GM03348 (cell line): ENCODE measurements at places on chromosomes 16 and 17.

DNA sequence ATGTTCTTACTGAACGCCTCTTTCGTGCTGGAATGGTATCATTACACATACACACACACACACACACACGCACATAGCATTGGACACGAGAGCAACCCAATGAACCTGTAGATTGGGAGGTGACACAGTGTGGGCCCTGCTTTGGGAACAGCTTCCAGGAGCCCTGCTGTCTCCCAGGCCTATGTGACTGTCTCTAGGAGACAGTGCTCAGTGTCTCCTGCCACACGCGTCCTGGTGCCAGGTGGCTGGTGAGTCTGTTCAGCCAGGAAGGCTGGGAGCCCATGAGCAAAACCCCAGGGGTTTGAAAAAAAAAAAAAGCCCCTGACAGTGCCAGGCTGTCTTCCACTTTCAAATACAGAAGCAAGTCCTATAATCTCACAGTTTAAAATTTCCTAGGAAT is 2.4 kb upstream of the SPOP start:
- no peak for DNase-seq

DNA sequence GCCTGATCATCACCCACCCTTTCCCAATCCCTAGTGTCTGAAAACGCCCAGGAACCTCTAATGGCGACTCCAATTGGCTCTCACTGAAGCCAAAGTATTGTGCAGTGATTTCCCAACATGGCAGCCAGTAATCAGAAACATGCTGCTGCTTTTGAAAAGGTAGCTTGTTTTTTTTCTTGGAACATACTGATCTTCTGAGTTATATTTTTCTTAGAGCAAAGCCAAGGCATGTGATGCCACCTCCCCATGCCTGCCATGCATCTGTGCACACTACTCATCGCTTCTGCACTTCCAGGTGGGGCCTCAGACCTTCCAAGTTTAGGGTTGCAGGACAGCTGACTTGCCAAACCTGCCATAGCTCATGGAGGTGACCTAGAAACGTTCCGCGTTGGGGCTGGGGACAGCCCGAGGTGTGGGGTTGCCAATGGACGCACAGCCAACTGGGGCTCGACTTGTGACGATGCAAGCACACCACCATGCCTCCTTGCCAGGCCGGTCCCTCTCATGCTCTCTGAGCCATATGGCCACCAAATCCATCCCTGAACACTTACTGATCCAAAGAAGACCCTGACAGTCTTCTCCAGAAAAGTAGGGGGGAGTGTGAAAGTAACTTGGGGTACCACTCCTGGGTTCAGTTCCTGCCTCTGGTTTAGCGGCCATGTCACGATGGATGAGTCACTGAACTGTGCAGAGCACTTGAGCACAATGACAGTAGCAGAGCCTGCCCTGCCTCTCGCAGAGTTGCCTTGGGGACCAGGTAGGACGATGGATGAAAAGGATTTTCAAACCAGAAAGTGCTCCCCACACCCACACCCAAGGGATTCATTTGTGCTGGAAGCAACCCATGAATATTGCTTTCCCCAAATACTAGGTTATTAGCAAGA is 155.7 kb downstream of the CCDC182 start:
- DNase-seq: no peak

- peak; percentile 93 for DNase-seq
Observed at GRCh38 chr16:89860747-89861304, 12.6 kb upstream of the TCF25 start.

- peak; percentile 44 for DNase-seq
Observed at GRCh38 chr17:66724581-66725341, 110.2 kb upstream of the CACNG5 start.

- DNase-seq: no peak
Observed at GRCh38 chr17:50946223-50946890, 80.2 kb upstream of the TOB1 start.

- DNase-seq: peak; percentile 73
Observed at GRCh38 chr16:66996324-66996982, 8.1 kb downstream of the CES4A start.

GRCh38 chr16:30187971-30188561 is 4.7 kb downstream of the CORO1A start:
- no peak for DNase-seq

GRCh38 chr16:67857547-67858233 is 10.2 kb upstream of the CENPT start:
- DNase-seq: peak; percentile 94

DNA sequence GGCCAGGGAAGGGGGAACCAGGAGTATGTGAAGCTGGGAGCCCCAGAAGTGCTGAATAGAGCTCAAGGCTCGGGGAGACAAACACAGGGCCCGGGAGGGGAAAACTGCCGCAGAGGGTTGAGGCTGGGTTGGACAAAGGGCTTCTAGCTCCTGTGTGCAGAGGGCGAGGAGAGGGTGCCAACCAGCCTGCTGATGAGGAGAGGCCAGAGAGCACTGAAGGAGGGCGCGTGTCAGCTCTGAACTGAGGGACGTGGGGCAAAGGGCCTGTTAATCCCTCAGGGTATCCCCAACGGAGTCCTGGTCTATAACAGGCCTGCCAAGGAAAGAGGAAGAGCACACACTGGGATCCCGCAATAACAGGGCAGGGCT is 151.3 kb downstream of the C16orf78 start:
- DNase-seq: no peak

GRCh38 chr16:21647562-21648164 is 4.7 kb downstream of the IGSF6 start:
- DNase-seq: no peak

- DNase-seq: peak; percentile 51
Observed at GRCh38 chr17:12667299-12667958, 1.7 kb downstream of the MYOCD start.

DNA sequence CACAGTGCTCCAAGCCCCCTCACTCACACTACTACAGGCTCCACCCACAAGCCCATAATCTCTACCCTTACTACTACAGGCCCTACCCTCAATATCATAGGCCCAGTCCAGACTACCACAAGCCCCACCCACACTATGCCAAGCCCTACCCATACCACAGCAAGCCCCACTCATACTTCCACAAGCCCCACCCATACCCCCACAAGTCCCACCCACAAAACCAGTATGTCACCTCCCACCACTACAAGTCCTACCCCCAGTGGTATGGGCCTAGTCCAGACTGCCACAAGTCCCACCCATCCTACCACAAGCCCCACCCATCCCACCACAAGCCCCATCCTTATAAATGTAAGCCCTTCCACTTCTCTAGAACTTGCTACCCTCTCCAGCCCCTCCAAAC is 13.8 kb downstream of the RIPOR1 start:
- peak; percentile 87 for DNase-seq

GRCh38 chr16:19843371-19843770 is 41.3 kb downstream of the GPRC5B start:
- no peak for DNase-seq

- DNase-seq: peak; percentile 53
Observed at GRCh38 chr16:77599793-77600415, 122.4 kb upstream of the NUDT7 start.
